ENCODE measurements at places on chromosomes 5 and 9.

DNA sequence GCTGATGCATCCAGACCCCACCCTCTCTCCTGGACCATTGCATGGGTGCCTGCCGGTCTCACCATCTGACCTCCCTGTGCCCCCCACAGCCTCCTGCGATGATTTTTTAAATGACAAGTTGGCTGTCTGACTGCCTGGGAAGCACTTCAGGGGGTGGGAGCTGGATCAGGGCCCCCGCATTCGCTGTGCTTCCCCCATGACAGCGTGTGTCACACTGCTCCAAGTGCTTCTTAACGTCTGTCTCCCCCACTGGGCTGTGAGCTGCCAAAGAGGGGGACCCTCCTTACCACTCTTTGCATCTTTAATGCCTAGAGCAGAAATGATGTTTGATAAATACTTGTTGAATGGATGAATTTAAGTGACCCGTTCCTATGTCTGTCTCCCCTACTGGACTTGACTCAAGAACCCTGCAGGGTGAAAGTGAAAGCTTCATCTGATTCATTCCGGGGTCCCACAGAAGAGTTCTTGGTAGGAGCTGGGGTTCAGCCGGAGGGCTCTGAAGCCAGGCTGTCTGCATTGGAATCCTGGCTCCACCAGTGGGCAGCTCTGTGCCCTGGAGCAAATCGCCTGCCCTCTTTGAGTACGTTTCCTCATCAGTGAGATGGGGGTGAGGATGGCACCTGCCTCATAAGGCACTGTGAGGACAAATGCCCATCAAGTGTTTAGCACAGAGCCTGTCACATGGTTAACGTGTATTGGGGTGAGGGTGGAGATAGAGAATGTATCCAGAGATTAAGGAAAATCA lies 7.6 kb upstream of the EGR1 start:
- DNase-seq, result no peak

GRCh38 chr9:131633491-131634031 lies 88.2 kb downstream of the PRRT1B start:
- no peak for DNase-seq

DNA sequence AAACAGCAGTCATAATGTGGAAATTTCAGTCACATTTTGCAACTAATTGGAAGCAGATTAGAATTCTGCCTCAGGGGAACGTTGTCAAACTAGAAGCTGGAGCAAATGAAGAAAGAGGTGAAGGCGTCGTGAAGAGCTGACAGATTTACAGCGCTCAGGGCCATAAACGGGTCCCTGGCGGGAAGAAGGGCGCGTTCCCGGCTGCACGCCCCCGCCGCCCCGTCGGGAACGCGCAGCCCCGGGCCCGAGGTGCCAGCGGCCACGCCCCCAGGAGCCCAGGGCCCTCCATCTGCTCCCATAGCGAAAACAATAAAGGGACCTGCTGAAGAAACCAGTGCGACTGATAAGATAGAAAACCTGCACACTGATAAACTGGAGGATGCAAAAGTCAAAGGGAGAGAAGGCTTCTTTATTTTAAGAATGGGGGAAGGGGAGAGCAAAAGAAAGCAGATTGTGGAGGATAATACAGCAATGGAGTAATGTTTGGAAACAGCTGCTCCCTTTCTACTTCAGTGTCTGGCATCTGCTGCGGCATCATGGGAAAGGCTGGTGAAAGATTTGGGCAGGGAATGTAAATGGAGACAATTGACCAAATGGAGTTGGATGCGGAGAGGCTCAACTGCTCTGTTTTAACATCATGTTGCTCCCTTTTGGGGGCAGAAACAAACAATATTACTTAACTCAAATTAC lies 11.1 kb downstream of the ZNF608 start:
- DNase-seq, result no peak

DNA sequence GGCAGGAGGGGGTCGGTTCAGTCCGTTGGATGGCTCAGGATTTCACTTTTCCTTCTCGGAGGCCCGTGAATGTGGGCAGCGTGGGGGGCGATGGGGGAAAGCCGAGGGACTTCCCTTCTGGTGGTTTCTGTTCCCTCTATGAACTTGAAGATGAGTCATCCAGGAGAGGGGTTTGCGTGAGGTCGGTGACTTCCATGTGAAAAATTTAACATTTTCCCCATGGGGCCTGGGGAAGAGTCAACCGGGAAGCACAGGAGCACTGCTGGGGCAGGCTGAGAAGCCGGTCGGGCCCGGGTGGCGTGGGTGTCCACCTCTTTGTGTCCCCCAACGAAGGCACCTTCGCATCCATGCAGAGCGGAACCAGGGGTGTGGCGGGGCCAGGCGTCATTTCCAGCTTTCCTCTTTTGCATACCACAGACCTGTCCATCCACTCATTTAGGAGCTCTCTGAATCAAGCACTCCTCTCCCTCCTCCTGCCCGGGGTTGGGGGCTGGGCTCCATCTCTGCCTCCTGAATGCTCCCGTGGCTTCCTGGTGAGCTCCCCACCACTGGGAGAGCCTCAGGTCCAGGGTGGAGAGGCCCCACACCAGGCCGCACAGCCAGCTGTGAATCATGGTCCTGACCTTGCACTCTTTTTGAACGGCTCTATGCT lies 68.4 kb downstream of the ANKRD33B start:
- DNase-seq, result peak; percentile 23

- DNase-seq, result no peak
Measured at GRCh38 chr5:44252545-44252944, 136.7 kb downstream of the FGF10 start.

- no peak for DNase-seq
Measured at GRCh38 chr5:5619546-5619945, 197.1 kb downstream of the ICE1 start.

GRCh38 chr9:114893221-114894010 lies 37.0 kb downstream of the TNFSF8 start:
- no peak for DNase-seq

GRCh38 chr5:77871016-77871415 lies 94.9 kb upstream of the TBCA start:
- DNase-seq, result no peak
